ENCODE measurements at places on chromosomes 6 and 20.

- no peak for DNase-seq
Observed at GRCh38 chr6:11033825-11034224, 10.3 kb downstream of the ELOVL2 start.

DNA sequence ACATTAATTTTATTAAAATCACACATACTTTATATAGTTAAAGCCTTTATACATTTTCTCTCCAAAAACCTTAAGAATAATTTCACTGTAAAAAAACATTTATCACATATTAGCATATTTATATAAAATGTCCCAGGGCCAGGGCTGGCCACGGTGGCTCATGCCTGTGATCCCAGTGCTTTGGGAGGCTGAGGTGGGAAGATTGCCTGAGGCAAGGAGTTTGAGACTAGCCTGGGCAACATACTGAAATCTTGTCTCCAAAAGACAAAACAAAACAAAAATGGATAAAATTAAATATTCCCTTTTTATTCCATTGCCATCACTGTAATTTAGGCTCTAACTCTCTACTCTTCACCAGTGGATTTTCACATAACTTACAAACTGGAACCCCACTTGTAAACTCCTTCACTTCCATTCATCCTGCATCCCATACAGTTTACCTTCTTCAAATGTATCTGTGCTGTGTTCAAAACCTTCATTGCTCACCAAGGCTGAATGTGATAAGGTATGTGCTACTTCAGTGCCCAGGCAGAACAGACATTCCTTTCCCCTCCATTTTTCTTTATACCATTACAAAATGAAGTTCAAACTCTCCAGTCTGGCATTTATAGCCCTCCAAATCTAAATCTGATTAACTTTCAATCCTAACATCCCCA is 42.9 kb upstream of the PIM1 start:
- no peak for DNase-seq

DNA sequence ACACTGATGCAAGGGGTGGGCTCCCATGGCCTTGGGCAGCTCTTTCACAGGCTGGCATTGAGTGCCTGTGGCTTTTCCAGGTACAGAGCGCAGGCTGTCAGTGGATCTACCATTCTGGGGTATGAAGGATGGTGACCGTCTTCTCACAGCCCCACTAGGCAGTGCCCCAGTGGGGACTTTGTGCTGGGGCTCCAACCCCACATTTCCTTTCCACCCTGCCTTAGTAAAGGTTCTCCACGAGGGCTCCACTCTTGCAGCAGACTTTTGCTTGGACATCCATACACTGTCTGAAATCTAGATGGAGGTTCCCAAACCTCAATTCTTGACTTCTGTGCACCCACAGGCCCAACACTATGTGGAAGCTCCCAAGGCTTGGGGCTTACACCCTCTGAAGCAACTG is 107.9 kb upstream of the ECI2 start:
- no peak for DNase-seq

- no peak for DNase-seq
Observed at GRCh38 chr6:69791065-69791471, 5.7 kb downstream of the LMBRD1 start.

GRCh38 chr6:45036103-45036502 is 292.0 kb upstream of the RUNX2 start:
- DNase-seq = no peak

GRCh38 chr6:43940393-43941087 is 170.5 kb downstream of the VEGFA start:
- no peak for DNase-seq

All from SK-N-DZ (cell line).